ENCODE measurements at places on chromosomes 7 and 10. TPM values are rescaled to one million over a fixed set of nuclear protein-coding genes. Genes with fewer than 3 reads are reported as not detected.

DNA sequence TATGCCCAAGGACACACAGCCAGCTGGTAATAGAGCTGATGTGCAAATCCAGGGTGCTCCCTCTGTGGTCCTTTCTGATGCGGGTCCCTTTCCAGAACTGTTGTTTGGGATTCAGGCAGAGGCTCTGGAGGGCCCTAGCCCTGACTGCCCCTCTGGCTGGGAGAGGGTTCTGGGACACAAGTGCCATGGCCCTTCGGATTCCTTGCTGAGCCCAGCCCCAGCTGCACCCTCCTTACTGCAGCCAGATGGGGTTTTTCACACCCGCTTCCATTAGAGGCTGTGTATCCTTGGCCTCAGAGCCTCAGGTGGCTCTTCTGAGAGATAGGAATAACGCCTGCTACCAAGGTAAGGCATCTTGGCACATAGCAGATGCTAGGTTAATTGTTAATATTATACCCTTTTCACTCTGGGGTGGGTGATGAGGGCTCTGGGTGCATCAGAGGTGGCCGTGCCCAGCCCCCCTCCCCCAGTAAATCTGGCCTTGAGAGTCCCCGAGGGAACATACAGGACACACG is 89.8 kb upstream of the LRRC4 start:
- H3K27me3 ChIP-seq = peaks cover 19% of the 10 kb centered on the region
- H3K4me1 ChIP-seq = peaks cover 5% of the 10 kb centered on the region
- no peaks in the 10 kb centered on the region for H3K36me3 ChIP-seq
- peak overlapping the region; percentile 41 for H3K4me3 ChIP-seq

GRCh38 chr10:122085423-122085911 is 96.5 kb downstream of the TACC2 start:
- no peaks in the 10 kb centered on the region for H3K27me3 ChIP-seq
- DNase-seq = peak; percentile 80
- peak overlapping the region; percentile 91 for H3K27ac ChIP-seq
- peak overlapping the region; percentile 32 for H3K4me3 ChIP-seq

GRCh38 chr10:84236807-84237198 is 4.5 kb downstream of the LRIT1 start:
- no peak for DNase-seq
- no peak overlapping the region for H3K27ac ChIP-seq
- peaks cover 24% of the 10 kb centered on the region for H3K27me3 ChIP-seq
- no peak overlapping the region for H3K4me3 ChIP-seq
- H3K36me3 ChIP-seq = no peaks in the 10 kb centered on the region

- DNase-seq = no peak
- H3K27me3 ChIP-seq = no peaks in the 10 kb centered on the region
Measured at GRCh38 chr7:25348104-25348503, 119.8 kb upstream of the NPVF start.

GRCh38 chr10:100531761-100532160 is 2.1 kb upstream of the NDUFB8 start:
- H3K27ac ChIP-seq = no peak overlapping the region
- no peak for DNase-seq
- no peaks in the 10 kb centered on the region for H3K27me3 ChIP-seq

- H3K27ac ChIP-seq = peak overlapping the region; percentile 86
- H3K4me3 ChIP-seq = no peak overlapping the region
- no peaks in the 10 kb centered on the region for H3K27me3 ChIP-seq
Measured at GRCh38 chr10:73920089-73920488, 9.2 kb downstream of the PLAU start.

DNA sequence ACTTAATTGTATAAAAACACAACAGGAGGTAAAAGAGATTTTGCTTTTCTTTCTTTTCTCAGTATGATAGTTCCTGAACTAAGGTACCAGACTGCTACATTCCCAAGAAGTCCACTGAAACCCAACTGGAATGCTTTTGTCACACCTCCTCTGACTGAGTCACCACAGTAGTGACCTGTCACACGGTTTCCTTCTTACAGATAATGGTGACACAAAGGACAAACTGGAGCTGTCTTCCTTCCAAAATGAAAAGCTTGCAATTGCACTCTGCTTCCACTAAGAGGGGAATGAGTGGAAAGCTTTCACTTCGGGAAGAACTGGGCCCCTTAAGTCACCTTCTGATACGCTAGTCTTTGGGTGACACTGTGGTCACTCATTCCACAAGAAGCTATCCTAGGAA is 122.2 kb downstream of the KMT2E start:
- no peak overlapping the region for H3K4me3 ChIP-seq
- peaks cover 60% of the 10 kb centered on the region for H3K36me3 ChIP-seq
- H3K27ac ChIP-seq = no peak overlapping the region
- H3K27me3 ChIP-seq = no peaks in the 10 kb centered on the region
- H3K4me1 ChIP-seq = no peaks in the 10 kb centered on the region
- no peak for DNase-seq

DNA sequence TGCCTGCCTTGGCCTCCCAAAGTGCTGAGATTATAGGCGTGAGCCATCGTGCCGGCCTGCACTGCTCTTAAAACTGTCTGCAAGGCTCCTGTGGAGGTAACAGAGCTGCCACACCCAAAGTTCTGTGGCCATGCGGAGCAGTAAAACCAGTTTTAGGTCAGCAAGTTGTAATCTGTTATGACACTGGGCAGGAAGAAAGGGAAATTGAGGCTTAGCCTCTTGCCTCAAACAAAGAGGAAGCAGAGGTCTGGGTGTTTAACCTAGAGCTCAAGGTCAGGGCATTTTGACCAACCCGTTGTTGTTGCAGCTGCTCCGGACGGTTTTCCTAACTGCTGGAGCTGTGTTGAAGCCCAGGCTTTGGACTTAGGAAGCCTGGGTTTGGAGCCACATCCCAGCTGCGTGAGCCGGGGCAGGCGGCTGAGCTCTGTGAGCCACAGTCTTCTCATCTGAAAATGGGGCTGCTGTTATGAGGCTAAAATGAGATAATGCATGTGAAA is 7.4 kb upstream of the RRP12 start:
- H3K4me1 ChIP-seq = peaks cover 37% of the 10 kb centered on the region
- DNase-seq = no peak
- no peaks in the 10 kb centered on the region for H3K27me3 ChIP-seq
- H3K4me3 ChIP-seq = no peak overlapping the region
- H3K27ac ChIP-seq = peak overlapping the region; percentile 69
- no peaks in the 10 kb centered on the region for H3K36me3 ChIP-seq

DNA sequence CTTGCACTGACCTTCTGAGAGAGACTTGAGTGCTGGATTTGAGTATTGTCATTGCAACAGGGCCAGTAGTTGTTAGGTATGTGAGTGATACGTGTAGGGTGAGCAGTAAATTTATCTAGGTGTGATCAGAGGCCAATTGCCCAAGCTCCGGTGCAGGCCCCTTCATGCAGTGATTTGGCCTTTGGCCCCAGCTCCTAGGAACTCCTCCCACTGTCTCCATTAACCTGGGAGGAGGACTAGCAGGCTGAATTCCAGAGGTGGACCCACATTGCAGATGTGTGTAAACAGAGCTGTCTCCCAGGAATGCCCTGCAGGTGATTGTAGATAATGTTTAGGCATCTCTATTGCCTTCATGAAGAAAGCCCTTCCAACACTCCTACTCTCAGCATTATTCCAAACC is 19.5 kb downstream of the TCF7L2 start:
- no peak for DNase-seq
- peaks cover 33% of the 10 kb centered on the region for H3K36me3 ChIP-seq
- H3K4me3 ChIP-seq = no peak overlapping the region

DNA sequence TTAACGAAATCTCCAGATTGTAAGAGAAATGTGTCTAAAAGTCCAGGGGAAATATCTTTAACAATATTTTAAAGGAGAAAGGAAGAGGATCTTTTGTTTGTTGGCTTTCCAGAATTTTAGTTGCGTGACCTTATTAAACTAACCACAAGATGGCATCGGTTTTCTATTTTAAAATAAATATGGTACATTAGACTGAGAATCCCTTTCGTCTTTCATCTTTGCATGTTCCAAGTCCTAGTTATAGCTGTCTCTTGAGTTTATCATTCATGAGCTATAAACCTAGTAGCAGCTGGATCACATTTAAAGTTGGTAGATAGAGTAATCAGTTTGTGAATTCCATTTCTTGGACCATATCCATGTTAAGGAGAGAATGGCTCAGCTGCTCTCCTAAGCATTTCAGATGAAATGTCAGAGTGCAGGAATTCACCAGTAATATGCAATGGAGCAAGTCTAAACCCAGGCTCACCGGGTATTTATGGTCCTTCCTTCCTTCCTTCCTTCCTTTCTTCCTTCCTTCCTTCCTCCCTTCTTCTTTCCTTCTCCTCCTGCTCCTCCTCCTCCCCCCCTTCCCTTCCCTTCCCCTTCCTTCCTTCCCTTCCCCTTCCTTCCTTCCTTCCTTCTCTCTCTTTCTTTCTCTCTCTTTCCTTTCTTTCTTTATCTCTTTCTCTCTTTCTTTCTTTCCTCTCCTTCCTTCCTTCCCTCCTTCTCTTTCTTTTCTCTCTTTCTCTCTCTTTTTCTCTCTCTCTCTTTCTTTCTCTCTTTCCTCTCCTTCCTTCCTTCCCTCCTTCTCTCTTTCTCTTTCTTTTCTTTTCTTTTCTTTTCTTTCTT is 57.8 kb upstream of the RAB18 start:
- DNase-seq = no peak
- no peaks in the 10 kb centered on the region for H3K27me3 ChIP-seq
- peaks cover 4% of the 10 kb centered on the region for H3K4me1 ChIP-seq
- no peak overlapping the region for H3K4me3 ChIP-seq
- H3K36me3 ChIP-seq = no peaks in the 10 kb centered on the region

- H3K4me3 ChIP-seq = no peak overlapping the region
- DNase-seq = no peak
- no peaks in the 10 kb centered on the region for H3K27me3 ChIP-seq
- H3K4me1 ChIP-seq = no peaks in the 10 kb centered on the region
- H3K27ac ChIP-seq = no peak overlapping the region
- no peaks in the 10 kb centered on the region for H3K36me3 ChIP-seq
Measured at GRCh38 chr10:125363791-125364190, 203.4 kb upstream of the CTBP2 start.

DNA sequence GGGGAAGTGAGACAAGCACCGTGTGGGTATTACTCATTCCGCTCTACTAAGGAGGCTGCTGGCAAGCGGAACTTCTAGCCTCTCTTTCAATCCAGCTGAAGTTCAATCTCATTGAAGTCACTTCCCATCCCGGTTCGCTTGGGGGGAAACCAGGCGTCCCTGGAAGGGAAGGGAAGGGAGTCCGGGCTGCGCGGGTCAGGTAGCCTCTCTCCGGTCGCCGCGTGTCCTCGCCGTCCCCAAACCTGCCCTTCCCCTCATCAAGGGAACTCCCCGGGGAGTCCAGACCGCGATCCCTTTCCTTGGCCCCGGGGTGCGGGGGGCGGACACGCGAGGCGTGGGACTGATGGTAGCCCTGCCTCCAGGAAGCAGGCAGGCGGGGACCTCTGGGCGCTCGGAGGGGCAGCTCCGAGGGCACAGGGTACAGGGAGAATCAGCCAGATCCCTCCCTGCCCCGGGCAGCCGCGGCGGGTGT is 598 bp upstream of the ZEB1 start:
- peak; percentile 85 for DNase-seq
- H3K27me3 ChIP-seq = peaks cover 21% of the 10 kb centered on the region
- peak overlapping the region; percentile 89 for H3K27ac ChIP-seq

GRCh38 chr10:103834436-103835095 is 20.8 kb downstream of the SH3PXD2A start:
- H3K4me1 ChIP-seq = peaks cover 58% of the 10 kb centered on the region
- peak; percentile 44 for DNase-seq
- no peak overlapping the region for H3K4me3 ChIP-seq
- H3K27me3 ChIP-seq = no peaks in the 10 kb centered on the region
- H3K27ac ChIP-seq = peak overlapping the region; percentile 50

DNA sequence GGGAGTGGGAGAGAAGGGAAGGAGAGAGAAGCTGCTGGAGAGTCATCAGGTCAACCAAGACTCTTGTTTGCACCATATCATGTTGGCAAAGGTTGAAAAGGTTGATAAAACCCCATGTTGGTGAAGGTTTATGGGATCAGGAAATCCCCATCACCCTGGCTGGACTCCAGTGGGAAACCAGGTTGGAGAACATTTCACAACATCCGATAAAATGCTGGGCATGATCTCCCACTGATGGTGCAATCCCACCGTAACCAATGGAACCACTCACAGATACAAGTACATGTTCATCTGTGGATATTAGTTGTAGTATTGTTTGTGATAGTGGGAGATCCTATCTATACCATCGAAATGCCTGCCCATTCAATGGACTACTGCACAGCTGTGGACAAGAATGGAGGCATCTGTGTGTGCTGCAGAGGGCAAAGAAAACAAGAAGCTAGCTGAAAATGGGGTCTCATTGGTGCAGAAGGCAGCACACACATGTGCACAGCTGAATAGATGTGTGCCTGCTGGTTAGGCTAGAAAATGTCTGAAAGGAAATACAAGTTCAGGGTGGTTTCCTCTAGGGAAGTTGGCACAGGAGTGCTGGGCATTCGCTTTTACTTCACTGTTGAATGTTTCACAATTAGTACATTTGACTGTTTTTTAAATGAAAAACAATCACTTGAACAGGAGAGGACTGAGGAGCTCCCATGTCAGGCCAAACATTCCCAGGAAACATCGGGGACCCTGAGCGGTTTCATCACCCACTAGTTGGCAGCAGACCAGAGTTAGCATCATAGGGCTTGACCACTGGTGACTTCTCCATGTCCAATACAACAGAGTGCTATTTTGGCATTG is 80.4 kb upstream of the MGMT start:
- no peak for DNase-seq
- H3K4me3 ChIP-seq = no peak overlapping the region
- H3K4me1 ChIP-seq = no peaks in the 10 kb centered on the region

GRCh38 chr10:117311261-117311660 is 64.0 kb downstream of the PDZD8 start:
- H3K4me3 ChIP-seq = no peak overlapping the region
- H3K27ac ChIP-seq = no peak overlapping the region
- DNase-seq = no peak

- no peak overlapping the region for H3K4me3 ChIP-seq
- no peak for DNase-seq
- H3K4me1 ChIP-seq = no peaks in the 10 kb centered on the region
- no peak overlapping the region for H3K27ac ChIP-seq
- no peaks in the 10 kb centered on the region for H3K36me3 ChIP-seq
Measured at GRCh38 chr10:85611746-85612377, 754.7 kb downstream of the GRID1 start.

GRCh38 chr7:74180866-74181265 is 6.7 kb downstream of the EIF4H start:
- H3K36me3 ChIP-seq = no peaks in the 10 kb centered on the region
- H3K4me1 ChIP-seq = peaks cover 85% of the 10 kb centered on the region
- no peak overlapping the region for H3K27ac ChIP-seq
- no peak for DNase-seq
- H3K4me3 ChIP-seq = no peak overlapping the region

DNA sequence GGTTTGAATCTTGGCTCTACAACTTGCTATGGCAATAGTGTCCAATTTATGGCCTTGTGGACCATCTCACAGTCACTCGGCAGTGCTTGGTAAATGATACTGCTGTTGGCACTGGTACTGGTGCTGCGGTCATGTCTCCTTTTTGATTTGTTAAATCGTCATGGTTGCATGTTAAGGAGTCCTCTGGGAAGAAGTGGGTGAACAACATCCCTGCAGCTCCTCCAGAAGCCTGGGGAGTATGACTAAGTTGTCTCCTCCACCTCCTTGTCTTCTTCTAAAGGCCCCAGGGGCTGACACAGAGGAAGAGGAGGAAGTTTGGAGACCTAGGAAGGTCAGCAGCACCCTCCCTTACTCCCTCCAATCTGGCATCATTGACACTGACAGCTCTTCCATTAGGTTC is 8.5 kb downstream of the ITPRIP start:
- peak; percentile 63 for DNase-seq
- no peaks in the 10 kb centered on the region for H3K36me3 ChIP-seq
- H3K27ac ChIP-seq = peak overlapping the region; percentile 95
- H3K27me3 ChIP-seq = no peaks in the 10 kb centered on the region

WIPF3 gene
- total RNA-seq = 0.30 TPM

NPSR1 gene
- not detected for total RNA-seq

PRTFDC1 gene
- total RNA-seq = 0.40 TPM

Data from suprapubic skin (tissue), 4 donors.